Calu3 (cell line): ENCODE measurements at places on chromosomes 1 and 21.

GRCh38 chr21:30882866-30883597 lies 1.7 kb upstream of the KRTAP11-1 start:
- DNase-seq = no peak
- H3K4me3 ChIP-seq = no peak overlapping the region
- no peaks in the 10 kb centered on the region for H3K27me3 ChIP-seq
- no peaks in the 10 kb centered on the region for H3K36me3 ChIP-seq
- no peaks in the 10 kb centered on the region for H3K4me1 ChIP-seq

- DNase-seq = peak; percentile 65
- no peak overlapping the region for H3K4me3 ChIP-seq
- peaks cover 11% of the 10 kb centered on the region for H3K36me3 ChIP-seq
These were observed 134.8 kb downstream of the SETD4 start for GRCh38 chr21:35925497-35925896.

DNA sequence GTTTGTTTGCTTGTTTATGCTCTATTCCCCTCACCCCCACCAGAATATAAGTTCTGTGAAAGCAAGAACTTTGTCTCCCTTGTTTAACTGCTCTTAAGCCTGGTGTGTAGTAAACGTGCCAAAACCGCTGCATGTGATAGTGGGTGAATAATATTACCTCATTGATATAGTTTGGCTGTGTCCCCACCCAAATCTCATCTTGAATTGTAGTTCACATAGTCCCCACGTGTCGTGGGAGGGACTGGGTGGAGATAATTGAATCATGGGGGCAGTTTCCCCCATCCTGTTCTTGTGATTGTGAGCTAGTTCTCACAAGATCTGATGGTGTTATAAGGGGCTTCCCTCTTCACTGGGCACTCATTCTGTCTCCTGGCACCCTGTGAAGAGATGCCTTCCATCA lies 7.6 kb downstream of the LRRC8B start:
- no peak overlapping the region for H3K4me3 ChIP-seq
- no peak for DNase-seq
- H3K4me1 ChIP-seq = peaks cover 18% of the 10 kb centered on the region
- H3K36me3 ChIP-seq = no peaks in the 10 kb centered on the region

GRCh38 chr1:85652327-85652726 lies 55.9 kb downstream of the ZNHIT6 start:
- H3K27ac ChIP-seq = no peak overlapping the region
- no peak overlapping the region for H3K4me3 ChIP-seq
- no peaks in the 10 kb centered on the region for H3K27me3 ChIP-seq
- H3K4me1 ChIP-seq = peaks cover 27% of the 10 kb centered on the region

DNA sequence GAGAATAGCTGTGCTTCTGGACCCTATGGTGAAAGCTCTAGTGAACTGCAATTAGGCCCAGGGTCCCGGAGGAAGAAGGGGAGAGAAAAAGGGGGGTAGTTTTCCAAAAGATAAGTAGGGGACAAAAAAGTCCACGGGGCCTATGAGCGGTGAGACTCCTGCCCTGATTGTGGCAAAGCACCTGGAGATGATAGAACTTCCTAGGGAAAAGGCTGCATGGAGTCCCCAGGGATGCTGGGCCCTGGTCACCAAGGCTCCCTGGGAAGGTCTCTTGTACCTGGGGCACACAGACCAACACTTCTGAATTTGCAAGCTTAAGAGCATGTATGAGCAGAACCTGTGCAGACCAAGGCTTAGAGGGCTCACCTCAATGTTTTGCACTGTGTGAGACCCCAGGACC lies 5.4 kb upstream of the SHISA4 start:
- peaks cover 19% of the 10 kb centered on the region for H3K4me1 ChIP-seq
- peaks cover 18% of the 10 kb centered on the region for H3K36me3 ChIP-seq
- H3K4me3 ChIP-seq = no peak overlapping the region
- no peak for DNase-seq
- H3K27ac ChIP-seq = peak overlapping the region; percentile 3
- H3K27me3 ChIP-seq = peaks cover 13% of the 10 kb centered on the region

DNA sequence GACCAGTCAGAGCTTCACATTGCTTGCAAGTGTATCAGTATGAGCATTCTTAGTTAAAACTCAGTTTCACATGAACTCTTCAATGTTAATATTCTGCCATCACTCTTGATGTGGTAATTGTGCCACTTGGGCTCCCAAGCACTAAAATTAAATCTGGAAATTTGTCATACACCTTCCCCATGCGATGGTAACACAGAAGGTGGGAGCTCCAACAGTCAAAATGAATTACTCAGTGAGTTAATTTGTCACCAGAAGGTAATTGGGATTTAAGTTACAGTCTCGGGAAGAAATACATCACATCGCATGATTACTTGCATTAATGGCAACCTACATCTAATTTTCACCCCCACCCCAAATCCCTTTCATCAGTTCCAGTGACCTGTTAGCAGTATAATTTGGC lies 376.5 kb upstream of the DAB1 start:
- no peak overlapping the region for H3K27ac ChIP-seq
- no peaks in the 10 kb centered on the region for H3K36me3 ChIP-seq
- H3K4me1 ChIP-seq = no peaks in the 10 kb centered on the region
- no peak for DNase-seq
- no peak overlapping the region for H3K4me3 ChIP-seq

- no peak for DNase-seq
- H3K4me3 ChIP-seq = no peak overlapping the region
- peaks cover 10% of the 10 kb centered on the region for H3K4me1 ChIP-seq
- no peak overlapping the region for H3K27ac ChIP-seq
These were observed 23.8 kb downstream of the MAST2 start for GRCh38 chr1:45827256-45827655.

DNA sequence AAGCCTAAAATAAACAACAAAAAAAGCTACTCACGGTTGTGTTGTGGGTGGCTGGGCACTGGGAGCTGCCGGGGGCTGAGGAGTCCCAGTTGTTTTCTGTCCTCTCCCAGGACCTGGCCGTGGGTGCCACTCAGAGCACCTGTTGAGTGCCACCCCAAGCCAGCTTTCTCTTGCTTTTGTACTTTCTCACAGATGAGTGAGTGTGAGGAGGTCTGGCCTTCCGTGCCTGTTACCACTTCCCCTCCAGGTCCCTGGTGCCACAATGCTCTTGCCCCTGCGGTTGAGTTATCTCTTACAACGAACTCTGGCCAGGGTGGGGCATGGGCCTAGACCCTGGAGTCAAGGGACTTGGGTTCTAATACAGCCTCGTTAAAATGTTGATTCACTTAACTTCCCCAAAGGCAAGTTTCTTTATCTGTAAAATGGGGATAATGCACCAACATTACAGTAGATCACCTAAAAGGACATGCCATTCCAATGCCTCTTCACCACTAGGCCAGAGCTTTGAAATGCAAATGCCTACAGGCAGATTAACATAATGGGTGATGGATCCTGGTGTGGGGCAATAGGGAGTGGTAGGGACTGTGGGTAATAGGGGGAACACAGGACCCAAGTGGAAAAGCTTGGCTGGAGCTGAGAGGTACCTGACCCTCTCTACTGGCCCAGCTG lies at the start of gene CNR2:
Gene CNR2, minus strand, starts transcription at position 151 of the 669 bp plus-strand sequence. CDS start 37,745 bp downstream, outside the sequence.
- no peak for DNase-seq
- no peaks in the 10 kb centered on the region for H3K27me3 ChIP-seq
- H3K36me3 ChIP-seq = no peaks in the 10 kb centered on the region
- no peak within 1 kb of the TSS for H3K4me3 ChIP-seq
- H3K27ac ChIP-seq = no peak within 1 kb of the TSS

DNA sequence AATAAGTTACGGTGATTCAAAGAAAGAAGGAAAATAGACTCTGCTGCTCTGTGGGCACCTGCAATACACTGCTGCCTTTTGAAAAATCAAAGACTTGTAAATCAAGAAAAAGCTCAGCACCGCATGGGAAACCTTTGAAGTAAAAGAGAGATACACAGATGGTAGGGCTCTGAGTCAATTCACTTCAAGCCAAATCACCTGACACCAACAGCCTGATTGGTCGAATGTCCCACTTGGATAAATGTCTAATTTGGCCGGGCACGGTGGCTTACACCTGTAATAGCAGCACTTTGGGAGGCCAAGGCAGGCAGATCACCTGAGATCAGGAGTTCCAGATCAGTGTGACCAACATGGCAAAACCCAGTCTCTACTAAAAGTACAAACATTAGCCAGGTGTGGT lies 19.2 kb upstream of the RCAN3 start:
- H3K36me3 ChIP-seq = no peaks in the 10 kb centered on the region
- DNase-seq = no peak
- H3K4me3 ChIP-seq = no peak overlapping the region
- H3K27ac ChIP-seq = no peak overlapping the region

GRCh38 chr1:235015291-235015985 lies 113.2 kb downstream of the TOMM20 start:
- peaks cover 6% of the 10 kb centered on the region for H3K36me3 ChIP-seq
- no peak overlapping the region for H3K27ac ChIP-seq
- no peak overlapping the region for H3K4me3 ChIP-seq
- no peaks in the 10 kb centered on the region for H3K27me3 ChIP-seq

DNA sequence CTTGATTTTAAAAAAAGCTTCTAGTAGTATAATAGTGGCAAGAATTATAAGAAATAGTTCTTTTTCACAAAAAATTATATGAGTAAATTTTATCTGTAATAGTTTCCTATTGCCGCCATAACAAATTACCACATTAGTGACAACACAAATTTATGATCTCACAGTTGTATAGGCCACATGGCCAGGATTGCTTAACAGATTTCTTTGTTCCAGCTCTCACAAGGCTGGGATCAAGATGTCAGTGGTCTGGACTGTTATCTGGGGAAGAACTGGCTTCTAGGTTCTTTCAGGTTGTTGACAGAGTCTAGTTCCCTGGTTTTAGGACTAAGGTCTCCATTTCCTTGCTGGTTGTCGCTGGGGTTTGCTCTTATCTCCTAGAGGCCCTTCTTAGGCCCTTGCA lies 236.4 kb downstream of the USP25 start:
- no peak overlapping the region for H3K4me3 ChIP-seq
- no peaks in the 10 kb centered on the region for H3K27me3 ChIP-seq
- H3K4me1 ChIP-seq = no peaks in the 10 kb centered on the region
- H3K36me3 ChIP-seq = no peaks in the 10 kb centered on the region
- H3K27ac ChIP-seq = no peak overlapping the region

GRCh38 chr1:27377760-27378495 lies 3.3 kb upstream of the FCN3 start:
- no peak overlapping the region for H3K27ac ChIP-seq
- H3K36me3 ChIP-seq = no peaks in the 10 kb centered on the region
- DNase-seq = no peak
- H3K4me3 ChIP-seq = no peak overlapping the region
- no peaks in the 10 kb centered on the region for H3K4me1 ChIP-seq

DNA sequence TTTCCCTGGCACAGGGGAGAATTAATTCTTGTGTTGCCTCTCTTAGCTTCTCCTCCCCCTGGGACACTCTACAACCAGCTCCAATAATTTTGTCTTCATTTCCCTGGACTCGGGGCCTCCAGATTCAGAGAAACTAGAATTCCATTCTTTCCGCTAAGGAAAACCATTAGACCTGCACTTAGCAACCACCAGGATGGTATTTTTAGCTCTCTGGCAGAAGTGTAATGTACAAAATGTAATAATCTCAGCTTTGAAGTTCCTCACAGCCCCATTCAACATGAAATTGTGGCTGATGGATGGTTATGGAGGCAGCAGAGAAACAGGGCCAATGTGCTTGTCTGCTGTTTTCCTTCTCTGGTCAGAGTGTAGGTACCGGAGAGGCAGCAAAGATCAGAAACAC lies 113.8 kb downstream of the KCND3 start:
- DNase-seq = no peak
- peaks cover 8% of the 10 kb centered on the region for H3K27me3 ChIP-seq
- no peak overlapping the region for H3K27ac ChIP-seq
- H3K4me3 ChIP-seq = no peak overlapping the region
- no peaks in the 10 kb centered on the region for H3K36me3 ChIP-seq
- H3K4me1 ChIP-seq = no peaks in the 10 kb centered on the region

DNA sequence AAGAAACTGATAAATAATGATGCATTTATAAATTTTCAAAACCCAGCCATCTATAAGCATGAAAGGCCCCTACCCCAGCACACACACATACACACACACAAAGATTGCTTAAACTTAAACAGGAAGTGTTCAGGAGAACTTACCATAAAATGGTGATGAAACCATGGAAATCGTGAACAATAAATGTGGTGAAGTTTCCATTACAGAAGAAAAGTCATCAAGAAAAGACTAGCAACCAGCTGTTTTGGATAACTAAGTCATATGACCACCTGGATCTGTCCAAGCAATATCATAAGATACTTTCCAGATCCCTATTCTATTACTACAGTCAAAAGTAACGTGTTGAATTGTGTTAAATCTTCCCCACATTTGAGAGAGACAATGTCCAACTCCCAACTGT lies 24.1 kb downstream of the RGS5 start:
- no peak overlapping the region for H3K27ac ChIP-seq
- DNase-seq = no peak
- H3K4me1 ChIP-seq = peaks cover 14% of the 10 kb centered on the region
- no peaks in the 10 kb centered on the region for H3K36me3 ChIP-seq

GRCh38 chr1:200062143-200062542 lies 34.6 kb downstream of the NR5A2 start:
- H3K27me3 ChIP-seq = no peaks in the 10 kb centered on the region
- no peak for DNase-seq
- no peaks in the 10 kb centered on the region for H3K36me3 ChIP-seq
- no peaks in the 10 kb centered on the region for H3K4me1 ChIP-seq
- H3K27ac ChIP-seq = no peak overlapping the region

DNA sequence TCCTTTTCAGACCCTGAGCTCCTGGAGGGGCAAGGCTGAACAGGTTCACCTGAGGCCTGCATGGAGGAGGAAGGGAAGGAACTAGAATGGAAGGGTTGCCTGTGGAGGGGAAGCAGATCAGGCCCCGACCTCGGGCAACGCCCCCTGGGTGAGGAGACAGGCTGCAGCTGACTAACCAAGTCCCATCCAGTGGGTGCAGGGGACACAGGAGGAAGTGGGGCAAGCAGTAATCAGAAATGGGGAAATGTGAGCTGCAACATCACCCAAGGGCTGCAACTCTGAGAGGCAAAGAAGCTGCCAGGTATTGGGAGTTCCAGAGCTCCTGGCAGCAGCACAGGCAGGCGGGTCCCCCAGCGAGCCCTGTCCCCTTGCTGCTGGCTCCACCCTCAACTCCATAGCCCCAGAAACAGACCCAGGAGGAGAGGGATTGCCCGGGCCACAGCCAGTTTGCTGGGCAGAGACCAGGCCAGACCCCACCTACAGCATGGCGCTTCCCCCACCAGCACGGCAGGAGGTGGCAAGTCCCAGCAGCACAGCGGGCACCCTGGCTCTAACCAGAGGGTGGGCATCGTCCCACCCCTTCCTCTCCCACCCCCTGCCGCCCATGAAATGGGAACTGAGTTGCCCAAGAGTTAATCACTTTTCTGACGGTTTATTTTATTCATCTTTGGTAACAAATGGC lies 38.5 kb downstream of the MRPL37 start:
- no peaks in the 10 kb centered on the region for H3K27me3 ChIP-seq
- H3K4me1 ChIP-seq = no peaks in the 10 kb centered on the region
- no peaks in the 10 kb centered on the region for H3K36me3 ChIP-seq
- DNase-seq = no peak
